RPMI7951 (cell line): ENCODE measurements at places on chromosomes 5 and 9. TPM values are rescaled to one million over a fixed set of nuclear protein-coding genes. Genes with fewer than 3 reads are reported as not detected.

Gene KIF24
- 6.9 and 7.1 TPM in 2 replicates for total RNA-seq

Gene LVRN
- 0.20 and 0.60 TPM in 2 replicates for total RNA-seq

Gene PFN3
- not detected in 2 replicates for total RNA-seq

Gene ENTPD2
- not detected in 2 replicates for total RNA-seq

Gene FCHSD1
- total RNA-seq: 8.5 and 11.1 TPM in 2 replicates

Gene ARHGEF37
- 0.24 and 0.29 TPM in 2 replicates for total RNA-seq

Gene CRHBP
- 0.29 and 0.60 TPM in 2 replicates for total RNA-seq

Gene FGF10
- total RNA-seq: not detected in 2 replicates

Gene CERCAM
- total RNA-seq: 70.6 and 72.0 TPM in 2 replicates

Gene FOXD4L3
- not detected in 2 replicates for total RNA-seq

Gene APBA1
- 0.10 and 0.12 TPM in 2 replicates for total RNA-seq

Gene GRIA1
- total RNA-seq: 0.29 TPM in 1 of 2 replicates, not detected in the other

Gene FGF1
- total RNA-seq: 11.5 and 13.1 TPM in 2 replicates

Gene NELFB
- 34.2 and 46.8 TPM in 2 replicates for total RNA-seq

Gene TAF1L
- total RNA-seq: not detected in 2 replicates
